Adrenal gland (tissue), 19 donors: ENCODE measurements at places on chromosomes 3 and 15.

DNA sequence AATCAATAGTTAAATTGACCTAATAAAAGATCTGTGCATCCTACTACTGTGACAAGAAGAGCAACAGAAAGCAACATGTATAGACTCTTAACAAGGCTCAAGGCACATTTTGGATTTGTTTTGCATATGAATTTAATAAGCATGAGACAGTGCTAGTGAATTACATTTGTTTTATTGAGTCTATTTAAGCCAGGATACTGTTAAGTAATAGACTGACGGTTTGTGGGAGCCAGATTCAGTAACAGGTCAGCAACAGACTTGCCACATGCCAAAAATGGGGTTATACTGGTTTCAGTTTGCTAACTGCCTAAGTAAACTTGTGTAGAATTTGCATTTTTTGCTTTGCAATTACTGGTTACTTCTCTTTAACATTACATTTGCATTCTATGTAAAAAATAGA is 54.0 kb downstream of the MBNL1 start:
- H3K36me3 ChIP-seq: no peaks in the 10 kb centered on the region
- H3K4me1 ChIP-seq: peaks cover 75% of the 10 kb centered on the region
- DNase-seq: no peak
- no peak overlapping the region for H3K4me3 ChIP-seq

- no peak for DNase-seq
- H3K4me1 ChIP-seq: no peaks in the 10 kb centered on the region
- H3K27ac ChIP-seq: no peak overlapping the region
- no peaks in the 10 kb centered on the region for H3K36me3 ChIP-seq
- H3K27me3 ChIP-seq: no peaks in the 10 kb centered on the region
Measured at GRCh38 chr15:47780971-47781370, 63.7 kb downstream of the SEMA6D start.

DNA sequence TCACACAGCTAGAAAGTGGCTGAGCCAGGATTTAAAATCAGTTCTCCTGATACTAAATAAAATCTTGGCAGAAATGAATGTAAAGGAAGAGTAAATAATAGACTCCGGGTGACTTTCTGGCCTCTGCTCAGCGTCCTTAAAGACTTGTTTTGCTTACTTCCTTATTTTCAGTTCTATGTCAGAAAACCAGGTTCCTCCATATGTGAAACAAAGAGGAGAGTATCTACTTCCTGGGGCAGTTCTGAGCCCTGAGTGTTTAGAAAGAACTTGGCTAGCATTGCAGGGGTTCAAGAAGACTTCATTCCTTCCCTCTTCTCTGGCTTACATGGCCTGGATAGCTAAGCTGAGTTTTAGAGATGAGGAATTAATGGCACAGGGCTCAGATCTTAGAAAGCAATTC is 222.8 kb upstream of the TLE3 start:
- no peaks in the 10 kb centered on the region for H3K36me3 ChIP-seq
- DNase-seq: no peak
- no peak overlapping the region for H3K27ac ChIP-seq
- H3K4me3 ChIP-seq: no peak overlapping the region
- no peaks in the 10 kb centered on the region for H3K27me3 ChIP-seq

- no peaks in the 10 kb centered on the region for H3K36me3 ChIP-seq
- no peaks in the 10 kb centered on the region for H3K27me3 ChIP-seq
- no peak overlapping the region for H3K4me3 ChIP-seq
- no peak overlapping the region for H3K27ac ChIP-seq
- H3K4me1 ChIP-seq: no peaks in the 10 kb centered on the region
Measured at GRCh38 chr3:177287231-177287630, 89.9 kb upstream of the TBL1XR1 start.

DNA sequence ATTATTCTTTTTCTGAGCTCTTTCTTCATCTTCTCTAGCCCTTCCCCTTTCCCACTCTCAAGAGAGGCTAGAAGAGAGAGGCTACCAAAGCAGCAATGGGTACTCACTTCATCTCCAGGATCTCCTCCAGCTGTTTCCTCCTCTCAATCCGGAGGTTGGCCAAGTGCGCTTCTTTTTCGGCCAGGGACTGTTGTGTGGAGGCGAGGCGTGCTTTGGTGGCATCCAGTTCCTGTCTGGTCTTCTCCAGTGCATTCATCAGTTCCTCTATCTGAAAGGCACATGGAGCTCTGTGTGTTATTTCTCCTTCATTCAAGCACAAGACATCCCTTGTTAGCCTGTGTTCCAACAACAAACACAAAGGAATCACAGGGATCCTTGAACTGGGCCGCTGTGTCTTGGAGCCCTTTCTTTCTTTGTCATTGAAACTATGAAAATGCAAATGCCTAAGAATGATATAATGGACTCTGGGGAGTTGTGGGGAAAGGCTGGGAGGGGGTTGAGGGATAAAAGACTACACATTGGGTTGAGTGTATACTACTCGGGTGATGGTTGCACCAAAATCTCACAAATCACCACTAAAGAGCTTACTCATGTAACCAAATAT is 401.3 kb upstream of the WNT5A start:
- H3K36me3 ChIP-seq: no peaks in the 10 kb centered on the region
- H3K4me3 ChIP-seq: no peak overlapping the region
- H3K27me3 ChIP-seq: no peaks in the 10 kb centered on the region
- H3K27ac ChIP-seq: no peak overlapping the region

- H3K27me3 ChIP-seq: peaks cover 5% of the 10 kb centered on the region
- DNase-seq: no peak
- H3K27ac ChIP-seq: no peak overlapping the region
- no peaks in the 10 kb centered on the region for H3K4me1 ChIP-seq
Measured at GRCh38 chr15:98433346-98433745, 215.0 kb upstream of the IGF1R start.

DNA sequence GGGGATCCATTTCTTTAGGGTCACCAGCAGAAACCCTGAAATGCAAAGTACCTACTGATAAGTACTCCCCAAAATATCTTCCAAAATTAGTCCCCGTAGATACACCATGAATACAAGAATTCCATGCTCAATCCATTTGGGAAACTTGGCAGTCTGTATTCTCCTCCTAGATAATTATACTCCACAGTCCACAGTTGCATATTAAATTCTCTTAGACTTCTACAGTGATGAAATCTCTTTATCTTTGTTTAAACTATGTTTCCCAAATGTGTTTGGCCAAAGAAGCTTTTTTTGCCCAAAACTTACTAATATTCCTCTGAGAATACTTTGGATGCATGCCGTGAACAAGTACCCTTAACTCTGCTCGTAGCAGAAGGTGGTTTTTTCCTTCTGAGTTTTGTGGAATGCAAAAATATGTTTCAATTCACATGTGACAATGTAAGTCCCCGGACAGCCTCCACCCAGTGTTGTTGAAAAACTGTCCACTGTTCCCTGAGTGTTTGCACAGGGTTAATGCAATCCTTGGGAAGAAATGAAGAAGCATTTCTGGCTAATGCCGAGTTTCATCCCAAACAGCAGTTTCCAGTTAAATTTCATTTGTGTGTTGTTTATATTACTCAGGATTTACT is 126.7 kb downstream of the ARNT2 start:
- no peak overlapping the region for H3K4me3 ChIP-seq
- no peak overlapping the region for H3K27ac ChIP-seq
- no peak for DNase-seq
- H3K27me3 ChIP-seq: no peaks in the 10 kb centered on the region

- H3K27me3 ChIP-seq: no peaks in the 10 kb centered on the region
- H3K4me1 ChIP-seq: no peaks in the 10 kb centered on the region
- no peak for DNase-seq
- no peak overlapping the region for H3K27ac ChIP-seq
- H3K4me3 ChIP-seq: no peak overlapping the region
Measured at GRCh38 chr15:57517030-57517671, 74.6 kb upstream of the MYZAP start.

GRCh38 chr3:95210878-95211277 is 1148.0 kb downstream of the NSUN3 start:
- no peaks in the 10 kb centered on the region for H3K27me3 ChIP-seq
- H3K27ac ChIP-seq: no peak overlapping the region
- H3K4me3 ChIP-seq: no peak overlapping the region
- no peaks in the 10 kb centered on the region for H3K36me3 ChIP-seq
- DNase-seq: no peak

DNA sequence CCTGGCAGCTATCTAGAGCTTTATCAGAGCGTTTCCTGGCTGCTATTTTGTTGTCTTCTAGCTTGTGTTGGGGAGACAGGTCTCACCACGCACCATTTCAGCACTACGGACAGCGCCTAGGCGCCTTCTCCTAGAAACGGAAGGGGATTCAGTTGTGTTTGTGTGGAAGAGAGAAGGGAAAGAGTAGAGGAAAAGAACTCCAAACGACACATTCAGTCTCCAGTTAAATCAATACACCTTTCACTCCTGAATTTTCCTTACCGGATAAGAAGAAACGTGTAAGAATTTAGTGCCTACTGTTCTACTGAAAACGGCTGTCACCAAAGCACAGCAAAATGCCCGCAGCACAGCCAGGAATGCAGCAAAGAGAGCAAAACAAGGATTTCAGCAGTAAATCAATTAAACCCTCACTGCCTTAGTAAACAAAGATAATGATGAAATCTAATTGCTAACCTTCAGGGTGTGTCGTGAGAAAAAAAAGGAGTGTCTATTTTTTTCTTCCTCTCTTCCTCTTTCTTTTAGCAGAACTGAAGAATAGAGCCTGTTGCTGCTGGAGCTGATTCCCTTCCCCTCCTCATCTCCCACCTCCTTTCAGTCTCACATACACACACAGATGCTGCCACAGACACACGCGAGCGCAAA is 412 bp upstream of the CTXN2 start:
- no peak overlapping the region for H3K4me3 ChIP-seq
- no peak overlapping the region for H3K27ac ChIP-seq
- H3K4me1 ChIP-seq: peaks cover 8% of the 10 kb centered on the region

DNA sequence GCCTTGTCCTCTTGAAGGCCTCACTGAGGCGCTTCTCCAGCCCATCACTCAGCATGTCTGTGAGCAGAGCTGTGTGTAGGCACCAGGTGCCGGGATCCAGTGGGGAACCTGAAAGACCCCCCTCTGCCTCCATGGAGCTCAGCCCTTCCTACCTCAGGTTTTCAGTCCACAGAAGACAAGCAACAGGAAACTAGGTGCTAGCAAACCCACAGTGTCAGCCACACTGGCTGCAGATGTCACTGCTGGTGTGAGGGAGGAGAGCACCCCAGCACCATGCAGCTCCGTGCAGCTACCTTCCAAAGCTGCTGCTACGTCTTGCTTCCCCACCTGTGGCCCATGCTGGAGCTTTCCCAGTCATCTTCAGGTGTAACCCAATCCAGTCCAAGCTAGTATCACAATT is 17.9 kb downstream of the PSTPIP1 start:
- H3K36me3 ChIP-seq: no peaks in the 10 kb centered on the region
- no peaks in the 10 kb centered on the region for H3K27me3 ChIP-seq
- no peak for DNase-seq
- H3K4me1 ChIP-seq: peaks cover 4% of the 10 kb centered on the region
- no peak overlapping the region for H3K27ac ChIP-seq

DNA sequence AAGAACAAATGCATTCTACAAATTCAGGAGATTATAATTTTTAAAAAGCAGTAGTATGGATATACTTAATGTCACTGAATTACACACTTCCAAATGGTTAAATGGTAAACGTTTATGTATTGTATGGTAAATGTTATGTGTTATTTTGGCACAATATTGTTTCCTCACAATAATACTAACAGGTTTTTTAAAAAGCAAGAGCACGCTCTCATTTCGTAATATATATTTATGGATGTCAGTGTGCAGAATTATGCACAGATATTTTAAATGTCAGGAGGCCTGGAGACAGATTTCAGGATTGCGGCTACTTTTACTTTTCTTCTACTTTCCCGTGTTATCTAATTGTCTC is 533 bp downstream of the ZNF445 start:
- no peaks in the 10 kb centered on the region for H3K36me3 ChIP-seq
- no peak for DNase-seq
- peaks cover 27% of the 10 kb centered on the region for H3K4me1 ChIP-seq
- peak overlapping the region; percentile 14 for H3K4me3 ChIP-seq
- H3K27me3 ChIP-seq: no peaks in the 10 kb centered on the region
- H3K27ac ChIP-seq: no peak overlapping the region

DNA sequence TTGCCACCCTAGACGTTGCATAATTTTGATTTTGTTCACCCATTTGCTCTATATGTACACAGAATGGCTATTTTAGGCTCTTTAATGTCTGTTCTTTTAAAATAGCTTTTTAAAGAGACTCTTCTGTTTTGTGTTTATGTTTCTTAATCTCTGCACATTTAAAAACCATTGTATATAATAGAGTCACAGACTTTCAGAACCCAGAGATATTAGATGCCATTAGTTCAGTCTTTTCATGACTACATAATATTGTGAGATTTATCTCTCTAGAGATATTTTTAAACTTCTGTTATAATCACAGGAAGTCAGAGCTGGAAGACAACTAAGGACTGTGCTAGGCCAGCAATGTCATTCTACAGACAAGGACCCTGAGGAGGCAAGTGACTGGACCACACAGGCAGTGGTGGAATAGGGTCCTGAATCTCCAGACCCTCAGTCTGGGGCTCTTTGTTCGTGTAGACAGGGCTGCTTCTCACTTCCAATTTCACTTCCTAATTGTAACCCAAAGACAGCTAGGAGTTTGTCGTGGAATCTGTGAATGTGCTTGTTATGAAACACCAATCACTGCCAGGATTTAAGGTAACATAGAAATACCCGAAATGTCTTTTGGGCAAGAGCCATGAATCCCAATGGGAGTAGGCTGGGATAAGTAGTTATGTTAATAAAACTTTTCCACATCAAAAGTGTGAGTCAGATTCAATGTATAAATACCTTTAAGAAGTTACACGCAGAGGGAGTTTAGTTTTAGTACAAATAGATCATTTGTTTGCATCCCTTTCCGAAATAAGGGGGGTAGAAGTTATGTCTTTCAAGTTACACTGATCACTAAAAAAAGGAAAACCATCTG is 165.2 kb upstream of the ROPN1 start:
- no peak overlapping the region for H3K4me3 ChIP-seq
- no peaks in the 10 kb centered on the region for H3K27me3 ChIP-seq
- H3K27ac ChIP-seq: no peak overlapping the region
- H3K4me1 ChIP-seq: no peaks in the 10 kb centered on the region
- no peaks in the 10 kb centered on the region for H3K36me3 ChIP-seq

DNA sequence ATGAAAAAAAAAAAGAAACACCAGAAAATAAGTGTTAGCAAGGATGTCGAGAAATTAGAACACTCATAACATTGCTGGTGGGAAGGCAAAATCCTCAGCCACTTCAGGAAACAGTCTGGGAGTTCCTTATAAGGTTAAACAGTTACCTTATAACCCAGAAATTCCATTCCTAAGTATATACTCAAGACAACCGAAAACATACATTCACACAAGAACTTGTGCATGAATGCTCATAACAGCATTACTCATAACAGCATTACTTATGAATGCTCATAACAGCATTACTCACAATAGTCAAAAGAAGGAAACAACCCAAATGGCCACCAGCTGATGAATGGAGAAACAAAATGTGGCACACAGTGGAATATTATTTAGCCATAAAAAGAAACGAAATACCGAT is 34.8 kb upstream of the DCP1A start:
- H3K4me1 ChIP-seq: no peaks in the 10 kb centered on the region
- no peaks in the 10 kb centered on the region for H3K27me3 ChIP-seq
- no peaks in the 10 kb centered on the region for H3K36me3 ChIP-seq
- DNase-seq: no peak
- H3K27ac ChIP-seq: no peak overlapping the region
- no peak overlapping the region for H3K4me3 ChIP-seq
